Esophagus squamous epithelium (tissue), 5 donors: ENCODE measurements at places on chromosomes 2 and 18. TPM values are rescaled to one million over a fixed set of nuclear protein-coding genes. Genes with fewer than 3 reads are reported as not detected.

DSEL gene
- total RNA-seq = 2.2 TPM

GPAT2 gene
- total RNA-seq = 2.1 TPM

CTNNA2 gene
- total RNA-seq = not detected

MYO3B gene
- 0.18 TPM for total RNA-seq
